ENCODE measurements at places on chromosomes 16 and 17.

DNA sequence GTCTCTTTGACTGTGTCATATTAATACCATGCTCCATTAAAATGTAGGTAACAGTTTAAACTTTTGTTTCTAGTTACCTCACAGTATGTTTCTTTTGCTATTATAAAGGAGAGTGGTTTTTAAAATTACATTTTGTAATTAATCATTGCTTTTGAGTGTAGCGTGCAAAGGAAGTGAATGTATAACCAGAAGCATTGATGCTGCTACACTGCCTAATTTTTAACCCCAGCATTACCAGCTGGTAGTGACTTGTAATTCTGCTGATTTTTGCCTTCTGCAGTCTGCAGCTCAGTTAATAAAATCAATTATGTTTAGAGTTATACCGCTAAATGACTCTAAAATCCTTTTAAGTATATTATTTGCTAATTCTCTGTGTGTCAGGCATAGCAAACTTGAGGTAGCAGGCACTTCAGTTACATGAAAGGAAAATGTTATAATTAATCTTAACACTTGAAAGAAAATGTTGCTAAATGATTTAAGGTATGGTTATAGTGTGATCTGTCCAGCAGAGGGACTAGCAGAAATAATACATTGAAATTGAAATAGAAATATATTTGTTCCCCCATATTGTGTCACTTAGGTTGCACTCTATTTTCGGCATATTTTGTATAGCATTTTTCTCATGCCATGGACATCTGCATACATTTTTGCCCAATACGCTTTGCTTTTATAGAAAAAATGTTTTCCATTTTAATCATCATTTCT is 388.5 kb downstream of the CNTNAP4 start:
- no peak for DNase-seq

DNA sequence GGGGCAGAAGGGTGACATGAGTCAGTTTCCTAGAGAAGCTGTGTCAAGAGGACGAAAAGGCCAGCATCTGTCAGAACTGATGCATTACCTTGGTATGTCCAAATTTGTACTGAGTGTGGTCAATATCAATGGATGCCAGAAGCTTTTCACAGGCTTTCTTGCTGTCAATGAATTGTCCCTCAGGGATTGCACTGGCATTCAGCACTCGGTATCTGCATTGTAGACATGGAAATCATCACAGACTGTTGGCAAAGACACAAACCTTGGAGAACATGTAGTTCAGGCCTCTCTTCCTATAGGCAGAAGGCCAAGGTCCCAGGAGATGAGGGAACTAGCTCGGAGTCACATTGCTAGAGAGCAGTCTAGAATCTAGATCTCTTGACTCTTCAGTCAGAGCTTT is 16.6 kb downstream of the MYH3 start:
- DNase-seq: no peak

DNA sequence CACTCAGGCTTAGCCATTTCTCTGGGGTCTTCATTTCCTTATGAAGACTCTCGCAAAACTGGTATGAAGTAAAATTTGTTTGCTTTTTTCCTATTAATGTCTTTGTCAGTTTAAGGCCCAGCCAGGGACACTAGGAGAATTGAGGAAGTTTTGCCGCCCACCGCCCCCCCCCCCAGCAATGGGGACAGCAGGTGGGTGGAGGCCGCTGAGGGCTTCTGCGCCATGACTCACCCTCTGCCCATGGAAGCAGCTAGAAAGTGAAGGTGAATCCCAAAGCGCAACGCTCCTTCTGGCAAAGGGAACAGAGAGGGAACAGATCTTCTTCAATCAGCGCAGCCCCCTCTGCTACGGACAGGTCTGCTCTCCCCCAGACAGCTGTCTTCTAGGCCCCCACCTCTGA is 49.7 kb downstream of the MARF1 start:
- DNase-seq: no peak

- DNase-seq: no peak
Measured at GRCh38 chr16:88775825-88776224, 9.2 kb downstream of the PIEZO1 start.

GRCh38 chr17:61002316-61002736 is 324.7 kb downstream of the BCAS3 start:
- DNase-seq: peak; percentile 33

DNA sequence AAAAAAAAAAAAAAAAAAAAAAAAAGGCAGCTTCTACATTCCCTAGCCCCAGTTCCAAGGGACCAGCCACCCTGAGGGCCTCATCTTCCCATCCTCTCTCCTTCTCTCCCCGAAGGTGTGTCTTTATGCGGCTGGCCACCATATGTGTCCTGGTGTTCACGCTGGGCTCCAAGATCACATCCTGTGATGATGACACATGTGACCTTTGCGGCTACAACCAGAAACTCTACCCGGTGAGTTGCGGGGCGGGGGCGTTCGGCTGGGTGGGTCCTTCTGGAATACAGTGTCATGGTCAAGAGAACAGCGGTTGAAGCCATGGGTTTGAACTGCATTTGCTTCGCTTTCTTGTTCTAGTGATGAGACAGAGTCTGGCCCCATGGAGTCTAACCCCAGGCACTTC is 22.6 kb upstream of the COQ7 start:
- no peak for DNase-seq

DNA sequence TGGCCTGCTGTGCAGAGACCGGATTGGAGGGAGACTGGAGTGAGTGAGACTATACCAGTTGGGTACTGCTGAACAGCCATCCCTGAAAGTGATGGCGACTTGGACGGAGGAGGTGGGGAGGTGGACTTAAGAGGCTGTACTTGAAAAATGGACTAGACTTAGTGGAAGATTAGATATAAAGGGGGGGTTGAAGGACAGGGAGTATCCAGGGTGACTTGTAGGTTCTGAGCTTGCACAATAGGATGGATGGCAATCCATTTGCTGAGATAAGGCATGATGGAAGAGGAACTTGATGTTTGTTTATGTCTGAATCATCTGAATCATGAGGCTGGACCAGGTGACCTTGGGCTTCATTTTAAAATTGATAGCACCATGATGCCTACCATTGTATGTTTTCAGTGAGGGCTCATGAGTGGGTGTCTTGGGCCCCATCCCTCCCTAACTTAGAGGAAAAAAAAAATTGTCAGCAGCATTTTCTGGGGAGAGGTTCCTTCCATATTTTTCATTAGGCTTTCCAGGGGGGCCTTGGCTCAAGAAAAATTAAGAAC is 41.2 kb downstream of the PRKCA start:
- no peak for DNase-seq

DNA sequence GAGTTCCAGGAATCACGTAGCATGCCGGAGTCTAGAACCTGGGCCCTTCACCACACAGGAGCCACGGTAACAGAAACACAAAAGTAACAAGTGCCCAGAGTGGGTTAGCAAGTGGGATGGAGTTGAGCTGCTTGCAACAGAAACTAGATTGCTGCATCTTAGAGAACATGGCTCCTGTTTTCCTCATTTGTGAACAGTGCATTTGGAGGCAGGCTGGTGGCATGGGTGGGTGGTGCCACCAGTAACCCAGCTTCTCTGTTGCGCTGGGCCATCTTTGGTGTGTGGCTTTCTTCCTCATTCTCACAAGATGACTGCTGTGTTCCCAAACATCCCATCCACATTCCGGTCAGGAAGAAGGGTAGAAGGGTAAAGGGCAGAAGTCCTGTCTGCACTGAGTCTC is 95.5 kb downstream of the KATNIP start:
- no peak for DNase-seq

DNA sequence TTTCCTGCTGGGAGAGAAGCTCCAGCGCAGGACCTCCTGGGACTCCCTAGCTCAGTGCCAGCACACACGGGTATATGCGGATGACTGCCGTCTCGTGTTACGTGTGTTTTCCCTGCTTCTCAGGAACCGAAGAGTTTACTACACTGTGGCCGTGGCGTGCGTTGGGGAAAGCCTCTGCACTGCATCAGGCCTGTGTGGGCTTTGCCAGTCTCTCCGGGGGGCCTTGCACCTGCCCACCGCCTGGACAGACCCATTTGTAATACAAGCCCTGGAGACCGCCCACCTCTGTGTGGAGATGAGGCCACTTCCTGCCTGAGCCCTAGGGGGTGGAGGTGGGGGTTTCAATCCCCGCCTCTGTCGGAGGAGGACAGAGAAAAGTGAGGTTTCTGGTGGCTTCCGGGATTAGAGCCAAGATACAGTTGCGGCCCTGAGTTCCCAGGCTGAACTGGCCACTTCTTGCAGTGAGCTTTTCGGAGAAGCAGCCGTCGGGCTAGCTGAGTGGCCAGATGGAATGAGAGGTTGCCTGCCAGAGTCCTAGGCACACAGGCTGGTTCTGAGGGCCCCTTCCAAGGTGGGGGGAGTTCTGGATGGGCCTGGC is 43.4 kb upstream of the GSE1 start:
- peak; percentile 48 for DNase-seq

DNA sequence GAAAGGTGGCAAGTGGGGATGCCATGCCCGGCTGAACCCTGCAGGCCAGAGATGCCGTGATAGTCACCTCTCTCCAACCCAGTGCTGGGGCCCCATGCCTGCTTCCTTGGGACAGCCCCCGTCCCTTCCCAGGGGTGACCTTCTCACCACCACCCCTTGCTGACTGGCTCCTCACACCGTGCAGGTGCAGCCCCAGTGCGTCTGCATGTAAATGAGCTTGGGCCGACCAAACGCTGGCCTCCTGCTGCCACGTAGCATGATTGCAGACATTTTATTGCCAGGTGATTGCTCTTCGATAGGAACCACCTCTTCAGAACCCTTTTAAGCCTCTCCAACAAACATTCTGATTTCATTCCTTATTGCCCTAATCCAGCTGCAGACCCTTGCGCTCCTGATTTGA is 32.5 kb downstream of the ASIC2 start:
- DNase-seq: no peak

DNA sequence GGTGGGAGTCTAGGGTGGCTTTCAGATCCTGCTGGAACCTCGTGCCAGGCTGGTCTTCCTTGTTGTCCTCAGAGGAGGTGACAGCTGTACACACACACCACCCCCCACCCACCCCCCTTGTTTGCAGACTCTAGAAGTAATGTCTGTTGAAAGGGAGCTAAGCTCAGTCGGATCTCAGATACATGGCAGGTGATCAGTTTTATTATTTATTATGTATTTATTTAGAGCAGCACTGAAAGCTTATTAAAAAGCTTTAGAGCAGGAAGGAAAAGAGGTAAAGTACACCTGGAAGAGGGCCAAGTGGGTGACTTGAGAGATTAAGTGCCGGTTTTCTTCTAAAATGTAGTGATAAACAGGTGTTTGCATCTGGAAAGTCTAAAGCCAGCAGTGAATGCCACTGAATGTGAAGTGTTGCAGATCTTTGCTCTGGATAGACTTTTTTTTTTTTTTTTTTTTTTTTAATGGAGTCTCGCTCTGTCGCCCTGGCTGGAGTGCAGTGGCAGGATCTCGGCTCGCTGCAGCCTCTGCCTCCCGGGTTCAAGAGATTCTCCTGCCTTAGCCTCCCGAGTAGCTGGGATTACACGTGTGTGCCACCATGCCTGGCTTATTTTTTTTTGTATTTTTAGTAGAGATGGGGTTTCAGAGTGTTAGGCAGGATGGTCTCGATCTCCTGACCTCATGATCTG is 40.2 kb downstream of the FOXK2 start:
- no peak for DNase-seq

GRCh38 chr17:20315311-20315710 is 152.0 kb downstream of the LGALS9B start:
- no peak for DNase-seq

GRCh38 chr16:89190150-89190958 is 10.0 kb downstream of the SLC22A31 start:
- DNase-seq: no peak

- no peak for DNase-seq
Measured at GRCh38 chr17:74779501-74779900, 3.4 kb upstream of the NAT9 start.

DNA sequence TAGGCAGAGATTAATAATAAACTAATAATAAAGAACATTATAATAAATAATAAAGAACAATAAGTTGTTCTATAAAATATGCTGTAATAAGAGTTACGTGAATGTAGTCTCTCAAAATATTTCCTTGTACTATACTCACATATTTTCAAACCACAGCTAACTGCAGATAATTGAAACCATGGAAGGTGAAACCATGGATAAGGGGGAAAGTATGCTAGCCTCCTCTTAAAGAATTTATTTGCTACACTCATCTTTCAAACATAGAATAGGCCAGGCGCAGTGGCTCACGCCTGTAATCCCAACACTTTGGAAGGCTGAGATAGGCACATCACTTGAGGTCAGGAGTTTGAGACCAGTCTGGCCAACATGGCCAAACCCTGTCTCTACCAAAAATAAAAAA is 18.5 kb downstream of the CYTH1 start:
- no peak for DNase-seq

GRCh38 chr16:50323335-50324011 is 45.3 kb downstream of the BRD7 start:
- DNase-seq: peak; percentile 23

- no peak for DNase-seq
Measured at GRCh38 chr17:70225276-70225675, 55.9 kb downstream of the KCNJ2 start.

GRCh38 chr16:73365016-73365551 is 317.2 kb upstream of the ZFHX3 start:
- no peak for DNase-seq

DNA sequence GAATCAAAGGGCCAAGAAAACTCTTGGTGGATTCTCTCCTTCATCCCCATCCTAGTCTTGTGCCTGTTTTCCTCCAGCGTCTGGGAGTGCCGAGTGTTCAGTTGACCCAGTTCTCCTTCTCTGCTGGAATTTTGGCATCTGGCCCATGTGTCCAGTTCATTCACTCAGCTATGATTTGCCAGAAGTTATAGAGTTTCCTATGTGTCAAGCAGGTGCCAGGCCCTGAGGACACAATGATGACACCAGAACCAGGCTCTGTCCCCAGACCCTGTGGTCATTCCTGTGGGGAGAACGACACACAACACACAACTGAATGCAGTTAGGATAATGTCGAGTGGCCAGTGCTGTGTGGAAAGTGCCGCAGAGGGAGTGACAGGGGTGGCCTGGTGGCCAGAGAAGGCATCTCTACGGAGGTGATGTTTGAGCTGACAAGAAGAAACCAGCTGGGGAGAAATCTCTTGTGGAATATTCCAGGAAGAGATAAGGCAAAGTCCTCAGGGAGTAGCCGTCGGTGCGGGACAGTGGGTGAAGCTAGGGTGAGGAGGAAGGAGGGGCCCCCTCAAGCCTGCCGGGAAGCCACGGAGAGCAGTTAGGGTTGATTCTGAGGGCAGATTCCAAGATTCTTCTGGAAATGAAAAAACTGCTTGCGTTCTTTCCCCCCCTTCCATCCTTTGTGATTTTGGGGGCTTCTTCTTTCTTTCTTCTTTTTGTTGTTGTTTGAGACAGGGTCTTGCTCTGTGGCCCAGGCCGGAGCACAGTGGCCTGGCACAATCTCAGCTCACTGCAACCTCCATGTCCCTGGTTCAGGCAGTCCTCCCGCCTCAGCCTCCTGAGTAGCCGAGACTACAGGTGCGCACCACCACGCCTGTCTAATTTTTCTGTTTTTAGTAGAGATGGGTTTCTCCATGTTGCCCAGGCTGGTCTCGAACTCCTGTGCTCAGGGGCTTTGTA is 35.8 kb upstream of the IL34 start:
- no peak for DNase-seq

- DNase-seq: no peak
Measured at GRCh38 chr16:30892670-30893416, 1.0 kb downstream of the BCL7C start.

GRCh38 chr17:1056761-1057160 is 59.8 kb downstream of the TIMM22 start:
- no peak for DNase-seq

GRCh38 chr16:11735787-11736186 is 6.9 kb downstream of the TXNDC11 start:
- no peak for DNase-seq
